Fibroblast of skin of scalp (primary cell): ENCODE measurements at places on chromosomes 3 and 15.
A peak's percentile ranks its signal among the peaks of the same experiment; 100 is the strongest.

DNA sequence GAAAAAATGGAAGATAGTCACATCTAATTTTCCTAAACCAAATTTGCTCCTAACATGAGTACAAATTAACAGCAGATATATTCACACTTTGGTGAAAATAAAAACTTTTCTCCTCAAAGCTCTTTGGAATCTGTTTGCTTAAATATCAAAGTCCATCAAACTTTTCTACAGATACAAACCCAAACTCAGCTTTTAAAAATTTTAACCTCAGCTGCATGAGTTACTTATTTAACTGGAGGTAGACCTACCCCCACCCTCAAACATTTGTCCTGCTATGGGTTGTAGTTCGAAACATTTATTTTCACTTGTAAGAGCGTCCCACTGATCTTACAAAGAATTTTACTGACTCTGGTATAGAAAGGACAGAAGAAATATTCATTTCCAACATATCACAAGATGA lies 8.9 kb upstream of the XYLB start:
- no peak for DNase-seq

DNA sequence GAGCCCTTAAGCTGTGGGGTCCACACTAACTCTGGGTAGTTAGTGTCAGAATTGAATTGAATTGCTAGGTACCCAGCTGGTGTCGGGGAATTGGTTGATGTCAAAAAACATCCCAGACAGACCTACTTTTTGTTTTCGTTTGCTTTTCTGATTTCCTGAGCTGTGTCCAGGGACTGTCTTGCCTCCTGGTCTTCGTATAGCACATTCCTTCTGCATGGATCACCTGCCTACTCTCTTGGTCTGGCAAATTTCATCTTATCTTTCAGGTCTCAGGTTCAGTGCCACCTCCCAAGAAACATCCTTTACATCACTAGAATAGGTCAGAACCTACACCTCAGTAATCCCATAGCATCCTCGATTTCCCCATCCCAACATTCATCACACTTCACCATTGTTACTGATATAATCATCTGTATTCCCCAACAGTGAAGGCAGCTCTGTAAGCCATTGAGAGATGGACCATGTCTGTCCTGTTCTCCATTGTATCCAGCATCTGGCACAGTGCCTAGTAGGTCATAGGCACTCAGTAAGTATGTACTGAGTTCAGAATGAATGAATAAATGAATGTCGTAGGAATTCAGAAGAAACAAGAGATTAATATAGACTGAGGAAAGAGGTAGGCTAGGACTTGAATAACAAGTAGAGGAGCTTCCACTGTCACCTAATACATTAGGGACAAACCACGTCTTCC lies 81.2 kb downstream of the ANP32A start:
- no peak for DNase-seq

GRCh38 chr3:36911990-36912804 lies 32.7 kb downstream of the TRANK1 start:
- no peak for DNase-seq

DNA sequence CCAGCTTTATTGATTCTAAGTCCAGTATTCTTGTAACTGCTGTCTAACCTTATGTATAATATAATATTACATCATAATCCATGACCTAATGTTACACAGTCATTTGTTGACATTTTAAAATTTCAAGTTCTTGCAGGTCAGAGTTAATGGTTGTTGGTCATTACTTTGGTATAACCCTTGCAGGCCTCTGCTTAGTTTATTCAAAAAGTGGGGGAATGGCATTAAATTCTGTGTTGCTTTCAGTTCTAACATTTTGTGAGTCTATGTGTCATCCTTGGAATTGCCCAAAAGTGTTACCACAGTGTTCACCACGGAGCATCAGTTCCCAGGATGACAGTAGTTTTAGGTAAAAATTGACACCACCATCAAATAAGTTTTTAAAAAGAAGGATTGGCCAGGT lies 174.8 kb upstream of the BCL6 start:
- no peak for DNase-seq

DNA sequence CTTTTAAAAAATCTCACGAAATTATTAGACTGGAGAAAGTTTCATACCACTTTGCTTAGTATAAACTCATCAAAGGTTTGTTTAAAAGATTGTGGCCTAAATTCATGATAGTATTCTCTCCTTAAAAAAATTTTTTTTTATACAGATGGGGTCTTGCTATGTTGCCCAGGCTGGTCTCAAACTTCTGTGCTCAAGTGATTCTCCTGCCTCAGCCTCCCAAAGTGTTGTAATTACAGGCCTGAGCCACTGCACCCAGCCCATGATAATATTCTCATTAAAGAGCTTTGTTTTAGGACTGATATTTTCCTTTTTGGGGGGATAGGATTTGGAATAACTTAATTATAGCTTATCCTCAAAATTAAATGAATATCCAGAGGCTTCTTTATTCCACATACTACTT lies 19.9 kb downstream of the ECT2 start:
- no peak for DNase-seq

DNA sequence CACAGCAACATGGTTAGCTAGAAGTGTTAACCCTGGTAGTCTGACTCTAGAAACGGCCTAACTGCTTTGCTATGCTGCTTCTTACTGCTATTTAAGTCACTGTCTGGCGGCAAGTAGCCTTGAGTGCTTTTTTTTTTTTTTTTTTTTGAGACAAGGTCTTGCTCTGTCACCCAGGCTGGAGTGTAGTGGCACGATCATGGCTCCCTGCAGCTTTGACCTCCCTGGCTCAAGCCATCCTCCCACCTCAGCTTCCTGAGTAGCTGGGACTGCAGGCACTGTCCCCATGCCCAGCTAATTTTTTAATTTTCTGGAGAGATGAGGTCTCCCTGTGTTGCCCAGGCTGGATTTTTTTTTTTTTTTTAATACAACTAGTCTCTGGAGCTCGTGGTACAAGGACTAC lies 93.2 kb downstream of the ITPR1 start:
- no peak for DNase-seq

GRCh38 chr15:62099094-62099601 lies 32.4 kb downstream of the C2CD4A start:
- peak; percentile 89 for DNase-seq

GRCh38 chr3:14845180-14845579 lies 26.4 kb downstream of the FGD5 start:
- no peak for DNase-seq

DNA sequence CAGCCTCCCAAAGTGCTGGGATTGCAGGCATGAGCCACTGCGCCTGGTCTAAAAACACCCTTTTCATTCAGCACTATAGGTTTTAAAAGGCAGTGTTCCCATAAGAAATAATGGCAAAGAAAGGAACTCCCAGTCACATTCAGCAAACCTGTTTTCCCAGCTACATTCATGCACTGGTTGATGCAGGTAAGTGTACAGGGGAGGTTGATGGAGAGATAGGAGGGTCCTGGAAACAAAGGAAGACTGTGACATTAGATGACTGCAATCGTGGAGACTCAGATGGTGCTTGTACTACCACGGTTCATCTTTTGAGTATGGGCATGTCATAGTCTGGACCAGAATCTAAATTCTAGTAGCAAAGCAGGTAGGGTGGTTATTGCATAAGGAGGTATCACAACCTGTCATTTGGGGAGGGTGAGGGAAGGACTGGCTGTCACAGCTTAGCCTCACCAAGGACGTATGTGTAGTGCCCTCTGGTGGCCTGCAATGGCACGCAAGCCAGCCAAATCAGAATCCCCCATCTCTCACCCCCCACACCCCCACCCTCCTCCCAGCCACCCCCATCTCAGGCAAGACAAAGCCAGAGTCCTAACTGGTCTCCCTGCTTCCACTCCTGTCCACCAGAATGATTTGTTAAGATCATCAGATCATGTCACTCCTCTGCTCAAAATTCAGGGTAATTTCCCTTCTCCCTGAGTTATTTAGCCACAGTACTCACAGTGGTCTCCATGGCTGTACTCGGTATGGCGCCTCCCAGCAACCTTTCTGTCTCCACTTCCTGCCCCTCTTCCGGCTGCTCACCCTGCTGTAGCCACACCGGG lies 28.8 kb upstream of the UBL7 start:
- peak; percentile 57 for DNase-seq

GRCh38 chr15:56411122-56411749 lies 46.0 kb downstream of the TEX9 start:
- no peak for DNase-seq

- no peak for DNase-seq
These were observed 185.6 kb downstream of the RBMS3 start for GRCh38 chr3:29466442-29466841.

- DNase-seq, result no peak
These were observed 260.1 kb upstream of the DPPA4 start for GRCh38 chr3:109597444-109597843.

DNA sequence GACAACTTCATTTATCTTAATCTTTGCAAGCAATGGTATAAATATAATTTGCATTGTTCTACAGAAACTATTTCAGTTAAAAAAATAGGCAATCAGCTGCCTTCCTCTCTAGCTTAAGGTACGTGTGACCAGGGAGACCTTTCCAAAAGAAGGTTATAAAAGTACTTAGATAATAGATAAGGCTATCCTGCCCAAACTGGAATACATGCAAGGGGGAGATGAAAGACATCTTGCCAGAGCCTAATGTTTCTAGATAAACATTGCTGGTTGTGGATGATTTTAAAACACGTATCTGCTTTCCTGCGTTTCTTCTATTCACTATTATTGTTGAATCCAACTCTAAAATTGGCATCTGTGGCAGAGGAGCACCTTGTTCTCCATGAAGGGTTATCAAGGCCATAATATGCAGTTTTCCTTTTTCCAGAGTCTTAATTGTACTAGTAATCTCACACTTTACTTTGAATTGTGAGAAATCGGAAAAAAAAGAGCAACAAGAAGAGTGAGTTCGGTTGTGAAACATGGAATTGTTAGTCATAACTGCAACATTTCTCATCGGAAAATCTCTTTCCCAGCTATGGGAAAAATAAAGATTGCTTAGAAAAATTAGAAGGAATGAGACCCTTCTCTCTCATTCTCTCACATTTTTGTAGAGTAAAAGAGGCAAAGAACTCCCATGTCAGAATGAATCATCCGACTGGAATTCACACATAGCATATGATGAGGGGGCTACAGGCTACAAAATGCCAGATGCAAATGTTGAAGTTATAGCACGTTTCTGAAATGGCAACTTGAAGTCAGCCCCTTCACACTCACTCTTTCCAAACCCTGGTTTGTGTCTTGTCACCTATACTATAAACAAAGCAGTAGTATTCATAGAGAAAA lies 936.1 kb upstream of the NR2F2 start:
- peak; percentile 89 for DNase-seq

GRCh38 chr15:90930861-90931574 lies 1.3 kb downstream of the HDDC3 start:
- no peak for DNase-seq

GRCh38 chr15:69067296-69067695 lies 52.8 kb downstream of the NOX5 start:
- DNase-seq, result no peak

- no peak for DNase-seq
These were observed 19.6 kb upstream of the CSPG4 start for GRCh38 chr15:75732177-75732808.

DNA sequence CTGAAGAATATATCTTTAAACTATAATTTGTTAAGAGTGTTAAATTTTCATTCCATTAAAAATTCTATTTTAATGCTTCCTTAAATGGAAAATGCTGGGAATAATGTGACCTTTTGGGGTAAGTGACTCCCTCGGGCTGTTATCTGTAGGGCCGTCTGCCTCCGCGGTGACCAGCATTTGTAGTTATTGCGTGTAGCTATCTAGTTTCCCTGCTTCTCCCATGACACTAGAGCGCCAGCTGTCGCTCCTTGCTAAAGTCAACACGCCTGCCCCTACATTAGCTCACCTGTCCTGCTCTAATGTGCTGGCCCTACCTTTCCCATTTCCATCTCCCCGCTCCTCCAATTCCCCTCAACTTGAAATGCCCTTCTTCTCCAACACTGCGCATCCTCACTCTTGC lies 12.4 kb upstream of the CHRM5 start:
- DNase-seq, result no peak

- DNase-seq, result no peak
These were observed 19.2 kb downstream of the ZBTB38 start for GRCh38 chr3:141387516-141387915.

GRCh38 chr3:174957081-174957480 lies 97.9 kb downstream of the NAALADL2 start:
- DNase-seq, result peak; percentile 26

GRCh38 chr3:77539014-77539413 lies 499.1 kb downstream of the ROBO2 start:
- no peak for DNase-seq

- peak; percentile 76 for DNase-seq
These were observed 11.3 kb upstream of the SOX2 start for GRCh38 chr3:181700168-181701087.

GRCh38 chr3:132196113-132196512 lies 121.1 kb upstream of the ACP3 start:
- no peak for DNase-seq

DNA sequence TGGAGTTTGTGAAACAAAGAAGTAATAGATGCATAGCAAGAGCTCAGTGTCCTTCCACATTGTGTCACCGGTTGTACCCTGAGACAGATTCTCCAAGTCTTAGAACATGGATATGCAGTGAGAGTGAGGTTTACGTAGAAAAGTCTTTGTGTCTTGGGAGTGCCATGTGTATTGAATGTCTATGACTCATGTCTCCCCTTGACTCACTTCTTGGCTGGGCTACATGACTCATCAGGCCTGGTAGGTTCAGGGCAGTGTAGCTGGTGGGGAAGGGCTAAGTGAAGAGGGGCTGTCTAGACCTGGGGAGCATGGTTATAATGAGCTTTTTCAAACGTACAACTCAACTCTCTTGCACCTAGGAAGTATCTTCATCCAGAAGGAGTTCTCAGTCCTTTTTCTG lies 167.4 kb downstream of the GAP43 start:
- DNase-seq, result peak; percentile 96

GRCh38 chr3:170829546-170830272 lies 40.3 kb downstream of the RPL22L1 start:
- DNase-seq, result no peak

DNA sequence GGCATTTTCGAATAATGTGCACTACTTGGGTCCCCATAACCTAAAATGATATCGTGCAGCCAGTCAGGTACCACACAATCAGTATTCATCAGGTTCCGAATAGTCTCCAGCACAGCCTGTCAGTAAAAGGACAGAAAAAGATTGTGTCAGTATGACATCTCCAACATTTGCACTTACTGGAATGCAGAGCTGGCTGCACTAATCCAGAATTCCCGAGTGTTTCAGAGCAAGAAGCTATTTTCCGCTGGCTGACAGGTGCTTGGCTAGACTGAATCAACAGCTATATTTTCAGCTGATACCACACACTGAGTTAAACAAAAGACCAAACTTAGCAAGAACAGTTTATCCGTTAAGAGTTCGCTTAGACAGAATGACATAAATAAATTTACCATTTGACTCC lies 68.8 kb downstream of the AQR start:
- no peak for DNase-seq

GRCh38 chr3:8562081-8562595 lies 60.5 kb downstream of the LMCD1 start:
- no peak for DNase-seq

DNA sequence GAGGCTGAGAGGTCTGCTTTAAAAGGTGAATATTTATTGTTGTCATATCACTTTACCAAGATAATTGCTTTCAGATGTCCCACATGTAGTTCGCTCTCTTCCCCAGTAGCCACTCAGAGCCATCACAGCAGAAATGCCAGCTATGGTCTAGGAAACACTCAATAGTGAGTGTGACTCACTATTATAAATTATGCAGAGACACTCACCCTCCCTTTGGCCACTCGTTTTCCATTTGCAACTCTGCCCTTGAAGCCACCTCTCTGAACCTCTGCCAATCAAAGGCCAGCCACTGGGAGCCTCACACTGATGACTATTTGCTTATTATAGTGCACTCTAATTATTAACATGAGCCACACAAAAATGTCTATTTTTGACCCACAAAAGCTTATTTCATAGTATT lies 328.1 kb upstream of the ATP10A start:
- no peak for DNase-seq

GRCh38 chr15:63330926-63331325 lies 50.7 kb downstream of the CA12 start:
- DNase-seq, result no peak
